ENCODE measurements at places on chromosomes 1 and 21.

GRCh38 chr1:89545264-89546038 lies 20.8 kb downstream of the LRRC8B start:
- no peak for DNase-seq

DNA sequence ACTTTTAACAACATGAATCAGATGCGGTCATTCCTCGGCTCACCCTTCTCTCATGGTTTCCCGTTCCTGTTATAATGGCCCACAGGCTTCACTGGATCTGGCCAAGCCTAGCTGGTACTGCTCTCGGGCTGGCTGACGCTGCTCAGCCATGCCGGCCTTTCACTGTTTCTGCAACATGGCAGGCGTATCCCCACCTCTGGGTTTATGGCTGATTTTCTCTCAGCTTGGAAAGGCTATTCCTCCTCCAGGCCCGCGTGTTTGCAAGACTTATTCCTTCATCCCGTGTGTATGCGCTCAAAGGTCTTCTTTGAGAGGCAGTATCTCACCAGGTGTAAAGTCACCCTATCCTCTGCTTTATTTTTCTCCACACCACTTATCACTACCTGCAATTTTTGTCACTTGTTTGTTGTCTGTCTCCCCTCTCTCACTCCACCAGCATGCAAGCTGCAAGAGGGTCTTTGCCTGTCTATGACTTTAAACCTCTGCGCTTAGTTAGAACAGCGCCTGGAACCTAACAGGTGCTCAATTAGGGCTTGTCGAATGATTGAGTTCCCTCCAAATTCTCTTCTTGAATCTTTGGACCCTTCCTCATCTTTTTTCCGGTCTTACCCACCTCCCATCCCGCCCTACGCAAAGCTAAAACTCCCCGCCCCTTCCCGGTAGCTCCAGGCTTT lies 491 bp upstream of the RAP1A start:
- DNase-seq = no peak

- no peak for DNase-seq
Measured at GRCh38 chr21:34762786-34763185, 94.0 kb downstream of the CLIC6 start.

DNA sequence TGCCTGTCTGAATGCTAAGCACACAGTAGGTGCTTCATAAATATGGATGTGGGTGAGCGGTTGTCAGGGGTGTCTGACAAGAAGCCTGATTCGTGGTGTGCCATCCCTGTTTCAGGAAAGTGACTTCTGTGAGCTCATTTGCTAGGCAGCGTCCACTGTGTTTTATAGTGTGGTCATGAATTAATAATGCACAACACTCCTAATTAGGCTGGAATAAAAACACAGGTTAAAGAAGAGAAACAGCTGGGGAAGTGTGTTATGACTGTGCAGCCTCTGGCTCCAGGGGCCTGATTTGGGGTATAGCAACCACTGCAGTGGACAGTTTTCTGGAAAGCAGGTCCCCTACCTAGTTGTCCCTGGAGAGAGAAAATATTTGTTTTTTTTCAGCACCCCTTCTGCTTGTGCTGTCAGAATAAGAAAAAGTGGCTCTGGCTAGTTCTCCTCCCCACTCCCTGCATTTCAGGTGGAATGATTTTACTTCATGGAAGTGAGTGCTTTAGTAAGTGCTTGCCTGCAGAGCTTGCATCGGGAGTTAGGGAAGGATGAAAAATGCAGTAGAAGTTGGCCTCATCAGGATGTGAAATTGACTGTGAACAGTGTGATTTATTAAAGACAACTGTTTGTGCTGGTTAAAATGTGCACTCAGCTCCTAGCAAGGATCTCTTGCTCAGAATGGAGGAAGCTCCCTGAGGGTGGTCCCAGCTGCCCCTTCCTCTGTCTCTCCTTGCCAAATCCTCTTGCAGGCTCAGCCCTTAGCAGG lies 333.8 kb downstream of the HHAT start:
- no peak for DNase-seq

DNA sequence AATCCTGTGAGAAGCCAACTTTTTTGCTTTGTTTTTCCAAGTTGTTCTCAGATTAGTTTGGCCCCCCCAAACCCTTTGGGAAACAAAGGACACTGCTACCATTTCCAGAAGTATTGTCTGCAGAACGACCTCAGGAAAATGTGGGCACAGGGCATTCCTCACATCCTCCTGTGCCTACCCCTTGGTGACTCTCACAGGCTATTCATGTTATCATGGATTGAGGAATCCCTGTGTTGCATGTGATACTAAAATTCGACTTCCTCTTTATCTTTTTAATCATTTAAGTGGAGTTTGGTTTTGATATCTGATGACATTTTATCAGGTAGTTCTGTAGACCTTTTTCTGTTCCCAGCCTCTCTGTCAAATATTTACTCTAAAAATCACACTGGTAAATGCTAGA lies 184.5 kb downstream of the FASLG start:
- no peak for DNase-seq

- DNase-seq = no peak
Measured at GRCh38 chr1:232511172-232511571, 118.8 kb downstream of the SIPA1L2 start.

Data from RWPE2 (cell line).